AG04449 (cell line): ENCODE measurements at places on chromosomes 2 and 18.
A peak's percentile ranks its signal among the peaks of the same experiment; 100 is the strongest.

DNA sequence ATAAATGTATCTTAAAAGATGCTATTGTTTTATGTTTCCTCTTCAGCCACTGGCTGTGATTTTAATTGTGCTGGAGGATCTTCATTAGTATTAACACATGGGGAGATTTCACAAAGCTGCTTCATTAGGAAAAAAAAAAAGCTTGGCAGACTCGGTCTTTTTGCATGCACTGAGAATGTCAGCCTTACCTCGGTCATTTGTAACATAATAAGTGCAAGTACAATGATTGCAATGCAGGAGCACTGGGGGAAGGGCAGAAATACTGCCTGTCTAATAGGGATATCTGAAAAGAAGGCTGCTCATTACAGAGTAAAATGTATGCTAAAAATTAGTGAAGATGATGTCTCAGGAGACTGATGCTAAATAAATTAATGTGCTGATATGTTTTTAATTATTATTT is 1.3 kb upstream of the BAZ2B start:
- no peak for DNase-seq

GRCh38 chr2:241849616-241850543 is 8.8 kb downstream of the PDCD1 start:
- DNase-seq, result no peak

DNA sequence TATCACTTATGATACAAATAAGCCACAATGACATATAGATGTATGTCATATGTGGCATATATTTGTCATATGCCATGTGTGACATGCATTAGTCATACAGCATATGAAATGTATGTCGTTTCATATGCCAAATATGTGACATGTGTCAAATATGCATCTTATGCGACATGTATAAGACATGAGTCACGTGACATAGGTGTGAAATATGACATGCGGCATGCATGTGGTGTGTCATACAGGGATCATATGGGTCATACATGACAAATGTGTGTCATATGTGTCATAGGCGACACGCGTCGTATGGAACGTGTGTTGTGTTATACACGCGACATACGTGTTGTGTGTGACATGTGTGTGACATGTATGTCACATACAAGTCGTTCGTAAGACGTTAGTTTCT is 2154.0 kb upstream of the PIK3C3 start:
- DNase-seq, result no peak

DNA sequence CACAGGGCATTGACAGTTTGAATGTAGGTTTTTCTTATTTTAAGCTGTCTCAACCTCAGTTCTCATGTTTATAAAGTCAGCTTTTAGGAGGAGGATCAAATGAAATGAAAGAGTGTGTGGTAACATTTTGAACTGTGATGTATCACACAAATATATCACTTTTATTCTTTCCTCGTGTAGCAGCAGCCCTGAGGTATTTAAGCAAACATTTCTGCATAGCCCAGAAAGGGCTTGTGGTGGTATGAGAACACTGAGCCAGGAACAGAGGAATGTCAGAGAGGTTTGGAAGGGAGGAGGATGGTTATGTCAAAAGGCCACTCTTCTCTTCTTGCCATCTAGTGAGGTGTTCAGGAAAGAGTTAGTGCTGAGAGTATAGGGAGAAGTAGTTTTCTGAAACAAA is 150.2 kb downstream of the PARD3B start:
- DNase-seq, result peak; percentile 47

DNA sequence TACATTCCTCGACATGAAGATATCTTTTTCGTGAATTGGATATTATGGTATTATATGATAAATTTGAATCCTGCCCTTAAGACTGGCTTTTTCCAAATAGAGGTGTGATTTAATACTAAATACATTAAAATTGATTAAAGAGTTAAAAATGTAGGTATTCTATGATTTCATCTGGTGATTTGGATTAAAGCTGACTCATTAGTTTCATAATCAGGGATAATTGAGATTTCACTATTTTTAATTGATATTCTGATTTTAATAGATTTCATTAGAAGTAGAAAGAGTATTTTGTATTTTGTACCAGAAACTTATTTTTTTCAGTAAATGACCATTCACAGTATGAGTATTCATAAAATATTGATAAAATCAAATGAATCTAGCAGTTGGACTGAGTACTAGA is 524.1 kb downstream of the PLCL1 start:
- DNase-seq, result no peak

- DNase-seq, result no peak
These were observed 87.3 kb downstream of the MALT1 start for GRCh38 chr18:58758606-58759005.

- DNase-seq, result no peak
These were observed 11.0 kb upstream of the EPG5 start for GRCh38 chr18:45978084-45978483.

GRCh38 chr2:183123117-183123958 is 905 bp upstream of the NUP35 start:
- DNase-seq, result no peak

- DNase-seq, result no peak
These were observed 44.7 kb downstream of the POMC start for GRCh38 chr2:25123682-25124081.

GRCh38 chr2:26577442-26578112 is 63.6 kb downstream of the CIB4 start:
- DNase-seq, result no peak

- no peak for DNase-seq
These were observed 111.8 kb downstream of the ERBB4 start for GRCh38 chr2:212426637-212427412.

DNA sequence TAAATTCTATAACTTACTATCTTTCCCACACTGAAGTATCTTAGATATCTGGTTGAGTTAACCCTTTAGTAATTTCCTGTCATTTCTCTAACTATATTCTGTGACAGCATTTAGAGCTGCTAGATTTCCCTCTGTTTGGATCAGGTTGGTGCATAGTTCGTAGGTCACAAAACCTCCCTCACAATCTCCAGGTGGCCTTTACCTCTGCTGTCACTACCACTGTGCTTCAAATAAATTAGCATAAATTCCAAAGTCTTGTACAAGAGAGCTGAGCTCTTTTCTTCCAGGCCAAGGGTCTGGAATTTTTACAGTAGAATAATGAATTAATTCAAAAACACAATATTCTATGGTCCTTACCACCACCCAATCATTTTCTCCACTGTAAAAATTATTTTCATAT is 739.7 kb downstream of the ERBB4 start:
- no peak for DNase-seq

DNA sequence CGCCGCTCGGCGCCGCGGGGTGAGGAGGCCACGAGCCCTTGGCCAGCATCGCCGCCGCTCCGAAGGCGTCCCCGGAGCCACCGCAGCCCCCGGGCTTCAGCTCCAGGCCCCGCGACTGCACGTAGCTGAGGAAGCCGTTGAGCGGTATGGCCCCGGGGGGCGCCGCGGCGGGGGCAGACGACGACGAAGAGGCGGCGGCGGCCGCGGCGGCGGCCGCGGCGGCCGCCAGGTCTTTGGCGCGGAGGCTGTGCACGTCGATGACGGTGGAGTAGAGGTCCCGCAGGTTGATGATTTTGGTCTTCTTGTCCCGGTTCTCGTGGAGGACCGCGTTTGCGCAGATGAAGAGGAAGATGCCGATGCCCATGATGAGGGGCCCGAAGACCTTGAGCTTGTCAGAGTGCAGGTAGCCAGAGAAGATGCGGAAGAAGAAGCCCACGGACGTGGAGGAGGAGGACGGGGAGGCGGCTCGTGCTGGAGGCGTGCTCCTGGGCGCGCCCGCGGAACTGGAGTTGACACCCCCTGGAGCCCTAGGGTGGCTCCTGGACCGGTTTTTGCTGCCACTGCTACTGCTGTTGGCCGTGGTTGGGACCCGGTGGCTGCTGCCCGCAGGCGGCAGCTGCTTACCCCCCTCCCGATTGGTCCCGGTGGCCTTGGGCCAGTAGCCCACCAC is 4.0 kb downstream of the TMEM200C start:
- no peak for DNase-seq

GRCh38 chr2:19355931-19356544 is 2.4 kb downstream of the OSR1 start:
- DNase-seq, result no peak

DNA sequence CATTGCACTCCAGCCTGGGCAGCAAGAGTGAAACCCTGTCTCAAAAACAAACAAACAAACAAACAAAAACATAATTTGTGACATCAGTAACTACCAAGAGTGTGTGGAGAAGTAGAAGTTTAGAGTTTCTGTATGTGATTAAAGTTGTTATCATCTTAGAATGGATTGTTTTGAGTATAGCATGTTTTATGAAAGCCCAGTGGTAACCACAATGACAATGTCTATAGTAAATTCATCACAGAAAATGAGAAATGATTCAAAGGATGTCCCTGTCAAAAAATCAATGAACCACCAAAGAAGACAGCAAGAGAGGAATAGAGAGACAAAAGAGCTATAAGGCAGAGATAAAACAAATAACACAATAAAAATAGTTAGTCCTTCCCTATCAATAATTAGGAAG is 1299.2 kb downstream of the CNTNAP5 start:
- DNase-seq, result no peak

DNA sequence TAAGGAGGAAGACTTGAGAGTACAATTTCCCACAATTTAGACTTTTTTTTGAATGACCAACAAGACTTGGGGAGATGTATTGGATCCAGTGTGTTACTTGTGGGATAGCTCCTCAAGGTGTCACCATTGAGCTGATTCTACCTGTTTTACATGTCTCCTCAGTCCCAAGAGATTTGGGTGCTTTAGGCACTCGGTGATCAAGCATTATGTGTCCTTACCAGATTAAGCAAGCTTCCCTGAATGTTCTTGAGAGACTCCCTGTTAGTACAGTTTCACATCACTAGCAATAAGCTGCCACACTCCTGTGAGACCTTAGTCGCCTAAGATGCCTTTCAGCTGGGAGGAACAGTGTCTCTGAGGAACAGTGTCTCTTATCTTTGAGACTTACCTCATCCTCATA is 384.3 kb upstream of the SYT4 start:
- peak; percentile 46 for DNase-seq

GRCh38 chr2:120859814-120860578 is 124.3 kb downstream of the GLI2 start:
- DNase-seq, result no peak

GRCh38 chr2:65429786-65430602 is 2.4 kb downstream of the SPRED2 start:
- no peak for DNase-seq

- DNase-seq, result no peak
These were observed 15.3 kb upstream of the SELENOI start for GRCh38 chr2:26330604-26331003.

DNA sequence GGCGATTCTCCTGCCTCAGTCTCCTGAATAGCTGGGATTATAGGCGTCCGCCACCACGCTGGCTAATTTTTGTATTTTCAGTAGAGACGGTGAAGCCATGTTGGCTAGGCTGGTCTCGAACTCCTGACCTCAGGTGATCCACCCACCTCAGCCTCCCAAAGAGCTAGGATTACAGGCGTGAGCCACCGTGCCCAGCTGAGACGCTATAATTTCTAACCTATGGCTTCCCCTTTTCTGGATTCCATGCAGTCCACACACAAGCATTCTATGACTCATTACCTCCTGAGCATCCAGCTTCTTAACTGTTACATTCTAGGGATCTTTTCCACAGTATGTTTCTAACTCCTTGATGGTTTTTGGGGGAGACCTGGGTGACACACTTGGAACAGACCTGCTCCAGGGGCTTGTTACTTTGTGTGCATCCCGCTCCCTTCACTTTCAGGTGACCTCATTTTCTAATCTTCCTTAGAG is 11.8 kb upstream of the KCMF1 start:
- DNase-seq, result no peak

GRCh38 chr2:7127156-7127555 is 209.9 kb downstream of the RNF144A start:
- DNase-seq, result no peak

DNA sequence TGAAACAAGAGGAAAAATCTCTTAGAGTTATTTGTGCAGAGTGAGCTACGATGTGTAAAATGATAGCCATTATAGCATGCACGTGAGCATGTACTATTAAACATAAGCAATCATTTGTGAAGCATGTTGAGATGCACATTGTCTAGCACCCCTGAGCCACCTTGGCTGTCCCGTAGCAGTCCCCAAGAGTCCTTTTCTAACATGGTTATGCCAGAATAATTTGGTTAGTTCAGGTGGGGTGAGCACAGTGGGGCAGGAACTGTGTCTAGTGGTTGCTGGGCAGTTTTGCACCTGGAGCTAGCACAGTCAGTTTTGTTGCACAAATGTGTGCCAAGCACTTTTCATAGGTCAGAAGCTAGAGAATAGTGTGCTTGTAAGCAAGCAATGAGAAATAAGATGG is 809.8 kb downstream of the RNF144A start:
- no peak for DNase-seq

DNA sequence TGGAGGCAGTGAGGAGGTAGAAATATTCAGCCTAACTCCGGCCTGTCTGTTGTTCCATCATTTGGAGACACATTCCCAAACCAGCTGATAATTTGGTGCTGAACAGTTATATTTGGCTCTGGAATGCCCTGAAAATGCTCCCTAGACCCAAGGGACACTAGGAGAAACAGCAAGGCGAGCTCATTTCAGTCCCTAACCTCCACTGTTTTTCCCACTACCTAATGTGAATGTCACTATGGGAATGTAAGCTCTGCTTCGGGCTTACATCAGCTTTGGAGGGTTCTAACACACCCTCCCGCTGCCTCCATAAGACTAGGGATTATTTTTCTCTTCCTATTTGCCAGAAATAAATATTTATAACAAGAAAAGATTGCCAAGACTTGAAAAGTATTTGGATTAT is 103.5 kb downstream of the ANTXR1 start:
- no peak for DNase-seq

- DNase-seq, result no peak
These were observed at the start of gene ANKMY1 for GRCh38 chr2:240557808-240558207. ANKMY1 (minus strand) TSS chr2:240557988; CDS start chr2:240557335, 653 bp downstream.

DNA sequence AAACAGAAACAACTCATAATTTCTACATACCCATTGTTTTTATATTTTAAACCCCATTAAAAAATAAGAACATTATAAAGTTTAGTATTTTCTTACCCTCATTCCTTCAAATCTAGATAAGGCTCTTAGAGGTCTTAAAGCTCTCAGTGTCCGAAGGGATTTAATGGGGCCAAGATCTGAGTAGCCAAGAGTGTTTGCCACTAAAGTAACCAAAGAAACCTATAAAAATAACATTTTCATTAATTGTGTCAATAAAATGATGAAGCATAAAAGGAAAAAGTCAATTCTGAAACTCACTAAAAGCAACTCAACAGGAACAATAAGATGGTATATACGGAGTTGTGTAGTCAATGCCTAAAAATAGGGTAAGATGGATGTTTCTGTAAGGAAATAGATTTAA is 105.4 kb upstream of the SCN1A start:
- no peak for DNase-seq

DNA sequence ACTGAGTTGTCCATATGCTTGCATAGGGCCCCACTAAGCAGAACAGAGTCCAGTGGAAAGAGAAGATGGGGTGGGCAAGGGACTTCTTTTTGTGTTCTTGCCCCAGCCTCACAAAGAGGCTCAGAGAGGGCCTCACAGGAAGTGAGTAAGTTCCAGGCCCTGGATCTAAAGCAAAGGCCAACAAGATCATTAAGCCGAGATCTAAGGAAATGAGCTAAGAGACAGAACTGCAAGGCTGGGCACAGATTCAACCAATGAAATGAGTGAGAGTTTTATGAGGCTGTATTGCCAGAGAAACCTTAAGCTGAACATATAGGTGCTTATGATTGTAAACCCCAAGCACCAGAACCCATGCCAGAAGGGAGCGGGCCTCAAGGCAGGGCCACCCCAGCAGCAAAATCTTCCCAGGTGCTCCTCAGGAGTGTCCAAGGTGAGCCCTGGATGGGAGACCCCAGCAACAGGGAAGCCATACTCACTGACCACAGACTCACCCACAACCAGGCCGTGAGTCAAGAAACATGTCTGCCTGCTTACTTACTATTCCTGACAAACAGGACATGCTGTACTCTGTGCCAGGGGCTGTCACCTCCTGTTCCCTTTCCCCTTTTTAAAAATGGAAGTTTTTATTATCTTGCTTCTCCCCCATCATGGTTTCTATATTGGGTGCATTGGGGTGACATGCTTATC is 40.2 kb downstream of the SLC14A1 start:
- DNase-seq, result no peak
